ENCODE measurements at places on chromosomes 11 and 22.

- no peak for DNase-seq
Observed at GRCh38 chr11:126154691-126155090, 56.8 kb downstream of the RPUSD4 start.

- no peak for DNase-seq
Observed at GRCh38 chr11:58508814-58509213, 909 bp upstream of the OR5B21 start.

DNA sequence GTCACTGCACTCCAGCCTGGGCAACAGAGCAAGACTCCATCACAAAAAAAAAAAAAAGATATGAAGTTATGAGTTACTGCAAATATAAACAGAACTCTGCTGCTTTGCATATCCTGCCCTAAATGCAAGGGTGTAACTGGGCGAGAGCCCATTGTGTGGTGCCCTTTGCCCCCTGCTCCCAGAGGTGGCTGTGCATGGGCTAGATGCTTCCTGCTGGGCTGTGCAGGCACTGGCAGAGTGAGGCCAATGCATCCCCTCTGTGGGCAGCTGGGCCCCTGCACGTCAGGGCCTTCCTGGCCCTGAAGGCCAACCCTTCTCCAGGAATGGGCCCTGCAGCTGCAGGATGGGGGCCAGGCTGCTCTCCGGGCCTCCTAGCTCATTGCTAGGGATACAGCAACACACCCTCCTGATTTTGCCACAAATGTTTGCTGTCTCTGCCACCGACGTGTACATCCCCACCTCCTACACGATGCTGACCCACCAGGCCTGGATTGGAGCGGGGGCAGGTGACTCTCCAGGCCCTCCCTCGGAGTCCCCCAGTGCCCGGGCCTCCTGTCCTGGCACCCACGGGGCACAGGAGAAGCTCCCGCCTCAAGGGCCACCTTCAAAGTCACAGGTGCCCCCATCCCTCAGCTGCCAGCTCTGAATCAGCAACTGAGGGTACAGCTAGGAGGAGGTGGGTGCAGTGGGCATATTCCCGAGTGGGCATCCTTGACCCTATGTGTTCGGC, 40.7 kb upstream of the COMT start:
- DNase-seq: no peak

- DNase-seq: no peak
Observed at GRCh38 chr22:39738746-39739145, 154.8 kb downstream of the ENTHD1 start.

- no peak for DNase-seq
Observed at GRCh38 chr11:125163431-125164063, 1.0 kb upstream of the PKNOX2 start.

DNA sequence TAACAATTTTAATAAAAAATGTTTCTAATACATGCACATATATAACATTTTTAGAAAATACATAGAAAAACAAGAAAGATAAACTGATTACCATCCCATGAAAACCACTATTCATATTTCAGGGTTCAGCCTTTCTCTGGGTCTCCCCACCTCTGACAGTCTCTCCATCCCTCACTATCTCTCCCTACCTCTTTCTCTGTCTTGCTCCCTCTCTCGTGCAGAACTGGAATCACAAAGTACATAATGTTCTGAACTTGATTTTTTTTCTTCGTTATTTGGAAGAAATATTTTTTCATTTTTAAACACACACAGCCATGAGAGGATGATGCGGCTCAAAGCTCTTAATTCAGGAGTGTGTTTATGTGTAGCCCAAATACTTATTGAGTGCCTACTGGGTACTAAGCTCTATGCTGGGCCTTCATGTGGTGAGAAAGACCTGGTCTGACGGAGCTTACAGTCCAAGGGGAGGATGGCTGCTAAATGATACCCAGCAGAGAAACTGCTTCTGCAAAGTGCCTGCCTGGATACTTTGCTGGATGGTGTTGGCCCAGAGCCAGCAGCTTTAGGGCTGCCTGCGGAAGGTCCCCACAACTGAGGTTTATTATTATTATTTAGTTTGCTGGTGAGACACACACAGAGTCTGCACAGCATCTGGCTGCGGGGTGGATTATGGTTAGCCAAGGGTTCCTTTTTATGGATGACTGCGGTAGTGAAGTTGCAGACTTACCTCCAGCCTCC, 42.6 kb downstream of the SC5D start:
- no peak for DNase-seq
